ENCODE measurements at places on chromosomes 4 and X. TPM values are rescaled to one million over a fixed set of nuclear protein-coding genes. Genes with fewer than 3 reads are reported as not detected.

- no peak overlapping the region for H3K27ac ChIP-seq
- H3K4me3 ChIP-seq, result no peak overlapping the region
- H3K4me1 ChIP-seq, result no peaks in the 10 kb centered on the region
Observed at GRCh38 chrX:121360280-121360679, 312.9 kb downstream of the GLUD2 start.

GRCh38 chrX:7242613-7243012, 94.7 kb upstream of the PUDP start:
- no peak for DNase-seq
- no peaks in the 10 kb centered on the region for H3K36me3 ChIP-seq
- H3K4me1 ChIP-seq, result no peaks in the 10 kb centered on the region
- H3K4me3 ChIP-seq, result no peak overlapping the region
- H3K27me3 ChIP-seq, result no peaks in the 10 kb centered on the region

GRCh38 chr4:177251237-177251636, 58.4 kb upstream of the NEIL3 start:
- no peak overlapping the region for H3K4me3 ChIP-seq
- H3K4me1 ChIP-seq, result no peaks in the 10 kb centered on the region
- H3K36me3 ChIP-seq, result no peaks in the 10 kb centered on the region

- peaks cover 11% of the 10 kb centered on the region for H3K4me1 ChIP-seq
- H3K27me3 ChIP-seq, result no peaks in the 10 kb centered on the region
- peak; percentile 28 for DNase-seq
- no peak overlapping the region for H3K4me3 ChIP-seq
Observed at GRCh38 chr4:101835121-101835904, 44.8 kb downstream of the BANK1 start.

DNA sequence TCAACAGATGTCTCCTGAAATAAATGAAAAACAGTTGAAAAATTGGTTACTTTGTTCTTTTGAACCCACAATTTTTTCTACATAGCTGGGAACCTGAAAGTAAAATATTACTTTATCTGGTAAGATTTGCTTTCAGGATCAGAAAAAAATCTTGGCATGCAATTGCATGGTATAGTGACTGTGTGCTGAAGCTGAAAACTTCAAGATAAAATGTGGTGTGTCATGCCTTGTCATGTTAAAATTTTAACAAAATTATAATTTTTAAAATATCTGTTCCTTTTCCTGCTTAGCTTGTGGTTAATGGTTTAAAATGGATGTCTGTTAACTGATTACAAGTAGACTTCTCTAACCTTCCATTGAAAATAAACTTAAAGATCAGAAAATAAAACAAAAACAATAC, 904.8 kb downstream of the PDHA2 start:
- no peaks in the 10 kb centered on the region for H3K4me1 ChIP-seq
- no peak overlapping the region for H3K4me3 ChIP-seq
- H3K27me3 ChIP-seq, result no peaks in the 10 kb centered on the region

DNA sequence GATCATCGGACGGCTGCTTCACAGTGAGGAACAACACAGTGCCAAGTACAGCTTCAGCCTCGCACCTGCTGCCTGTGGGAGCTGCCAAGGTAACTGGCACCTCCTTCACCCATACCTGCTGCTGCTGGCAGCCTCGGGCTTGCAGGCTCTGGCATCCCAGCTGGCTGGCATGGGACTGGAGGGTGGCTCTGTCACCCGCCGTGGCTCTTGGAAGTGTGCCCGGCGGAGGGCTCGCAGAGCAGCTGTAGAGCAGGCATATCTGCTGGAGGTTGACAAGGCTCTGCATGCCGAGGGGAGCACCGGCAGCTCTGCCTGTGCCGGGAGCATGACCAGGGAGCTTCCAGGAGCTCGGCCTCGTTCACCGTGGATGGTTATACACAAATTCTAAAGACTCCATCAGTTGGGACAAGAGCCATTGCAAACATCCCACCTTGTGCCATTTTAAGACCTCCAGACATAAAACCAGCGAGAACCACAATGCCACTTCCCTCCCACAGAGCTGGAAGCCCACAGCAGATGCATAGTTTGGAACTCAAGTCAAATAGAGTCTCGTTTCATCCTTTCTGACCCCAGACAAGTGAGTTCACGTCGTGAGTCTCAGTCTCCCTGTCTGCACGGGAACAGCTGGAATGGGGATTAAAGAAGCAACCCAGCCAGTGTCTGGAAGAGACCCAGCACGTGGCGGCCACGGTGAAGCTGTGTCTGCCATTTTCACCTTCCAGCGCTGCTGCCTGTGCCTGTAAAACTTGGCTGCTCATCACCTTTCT, 84.3 kb upstream of the PSAPL1 start:
- H3K36me3 ChIP-seq, result no peaks in the 10 kb centered on the region
- H3K4me1 ChIP-seq, result peaks cover 43% of the 10 kb centered on the region
- H3K27me3 ChIP-seq, result no peaks in the 10 kb centered on the region
- no peak overlapping the region for H3K4me3 ChIP-seq
- no peak for DNase-seq
- H3K27ac ChIP-seq, result no peak overlapping the region

The CFP gene
- total RNA-seq, result 15.6 TPM

- H3K36me3 ChIP-seq, result no peaks in the 10 kb centered on the region
- H3K27ac ChIP-seq, result peak overlapping the region; percentile 91
- H3K4me1 ChIP-seq, result peaks cover 14% of the 10 kb centered on the region
- H3K27me3 ChIP-seq, result no peaks in the 10 kb centered on the region
- peak; percentile 41 for DNase-seq
Observed at GRCh38 chrX:41009850-41010846, 75.1 kb upstream of the USP9X start.

The ARR3 gene
- not detected for total RNA-seq

DNA sequence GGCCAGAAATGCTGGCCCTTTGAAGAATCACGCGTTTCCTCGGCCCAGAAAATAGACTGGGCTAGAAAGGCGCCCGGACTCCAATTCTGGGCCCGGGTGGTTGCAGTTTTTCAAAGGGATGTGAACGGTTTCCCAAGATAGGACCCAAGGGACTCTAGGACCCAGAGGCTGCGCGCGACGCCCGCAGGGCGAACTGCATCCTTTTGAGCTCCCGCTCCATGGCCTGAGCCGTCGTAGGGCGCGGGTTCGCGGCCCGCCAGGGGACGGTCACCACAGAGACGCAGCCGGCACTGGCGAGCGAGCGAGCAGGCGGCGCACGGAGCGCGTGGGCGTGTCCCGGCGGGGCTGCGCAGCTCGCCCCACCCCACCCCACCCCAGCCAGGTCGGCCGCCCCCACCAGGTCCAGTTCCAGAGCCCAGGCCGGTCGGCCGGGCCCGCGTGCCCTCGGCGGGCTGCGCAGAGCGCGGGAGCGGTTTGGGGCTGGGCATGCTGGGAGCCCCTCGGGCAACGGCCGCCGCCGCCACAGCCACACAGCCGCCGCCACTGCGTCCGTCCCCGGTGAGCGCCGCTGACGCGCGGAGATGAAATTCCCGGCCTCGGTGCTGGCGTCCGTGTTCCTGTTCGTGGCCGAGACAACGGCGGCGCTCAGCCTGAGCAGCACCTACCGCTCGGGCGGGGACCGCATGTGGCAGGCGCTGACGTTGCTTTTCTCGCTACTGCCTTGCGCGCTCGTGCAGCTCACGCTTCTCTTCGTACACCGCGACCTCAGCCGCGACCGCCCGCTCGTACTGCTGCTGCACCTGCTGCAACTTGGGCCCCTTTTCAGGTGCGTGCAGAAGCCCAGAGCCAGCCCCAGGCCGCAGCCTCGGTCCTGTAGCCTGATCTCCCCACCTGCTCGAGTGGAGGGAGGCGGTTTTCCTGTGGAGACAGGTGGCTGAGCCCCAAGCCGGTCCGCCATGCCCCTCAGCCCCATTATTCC, at the start of gene XK:
Gene XK (plus strand): TSS at position 411 of the 979 bp plus-strand sequence. CDS start 171 bp downstream, at position 582.
- peak within 1 kb of the TSS; percentile 42 for H3K4me3 ChIP-seq
- no peak for DNase-seq
- no peaks in the 10 kb centered on the region for H3K27me3 ChIP-seq
- H3K27ac ChIP-seq, result no peak within 1 kb of the TSS
- H3K4me1 ChIP-seq, result no peaks in the 10 kb centered on the region

The RADX gene
- total RNA-seq, result 3.5 TPM

The TMEM154 gene
- 0.44 TPM for total RNA-seq

DNA sequence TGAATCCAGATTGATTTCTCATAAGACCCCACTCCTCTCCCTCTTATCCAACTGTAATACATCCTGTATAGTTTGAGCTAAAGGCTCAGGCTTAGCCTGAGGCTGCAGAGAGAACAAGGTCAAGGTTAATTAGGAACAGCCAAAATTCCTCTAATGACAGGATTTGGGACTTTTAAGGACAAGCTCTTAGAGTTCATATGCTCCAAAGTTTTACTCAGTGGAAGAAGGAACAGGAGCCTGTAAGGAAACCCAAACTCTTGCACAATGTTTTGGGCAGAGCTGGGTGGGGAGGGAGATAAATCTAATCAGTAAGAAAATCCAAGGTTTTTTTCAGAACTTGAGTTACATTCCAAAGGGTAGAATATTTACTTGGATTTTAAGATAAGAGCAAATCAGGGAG, 238.8 kb downstream of the QDPR start:
- no peaks in the 10 kb centered on the region for H3K27me3 ChIP-seq
- no peak overlapping the region for H3K4me3 ChIP-seq

- peaks cover 33% of the 10 kb centered on the region for H3K36me3 ChIP-seq
- H3K27me3 ChIP-seq, result no peaks in the 10 kb centered on the region
- H3K4me3 ChIP-seq, result no peak overlapping the region
- H3K27ac ChIP-seq, result no peak overlapping the region
Observed at GRCh38 chr4:2942532-2943363, 20.5 kb downstream of the NOP14 start.

- no peak overlapping the region for H3K4me3 ChIP-seq
- DNase-seq, result no peak
- H3K4me1 ChIP-seq, result no peaks in the 10 kb centered on the region
- H3K27ac ChIP-seq, result no peak overlapping the region
Observed at GRCh38 chrX:31580726-31581125, 508.9 kb upstream of the FTHL17 start.

The NXF2 gene
- not detected for total RNA-seq

The PLS3 gene
- 85.9 TPM for total RNA-seq

The KLHL34 gene
- not detected for total RNA-seq

- no peak overlapping the region for H3K4me3 ChIP-seq
- no peaks in the 10 kb centered on the region for H3K4me1 ChIP-seq
- no peak overlapping the region for H3K27ac ChIP-seq
- H3K27me3 ChIP-seq, result peaks cover 16% of the 10 kb centered on the region
Observed at GRCh38 chrX:50617183-50617582, 146.6 kb upstream of the DGKK start.

- no peaks in the 10 kb centered on the region for H3K36me3 ChIP-seq
- H3K27me3 ChIP-seq, result no peaks in the 10 kb centered on the region
- H3K4me3 ChIP-seq, result no peak overlapping the region
- H3K4me1 ChIP-seq, result no peaks in the 10 kb centered on the region
- no peak overlapping the region for H3K27ac ChIP-seq
- DNase-seq, result peak; percentile 3
Observed at GRCh38 chr4:8710416-8710815, 117.9 kb downstream of the CPZ start.

DNA sequence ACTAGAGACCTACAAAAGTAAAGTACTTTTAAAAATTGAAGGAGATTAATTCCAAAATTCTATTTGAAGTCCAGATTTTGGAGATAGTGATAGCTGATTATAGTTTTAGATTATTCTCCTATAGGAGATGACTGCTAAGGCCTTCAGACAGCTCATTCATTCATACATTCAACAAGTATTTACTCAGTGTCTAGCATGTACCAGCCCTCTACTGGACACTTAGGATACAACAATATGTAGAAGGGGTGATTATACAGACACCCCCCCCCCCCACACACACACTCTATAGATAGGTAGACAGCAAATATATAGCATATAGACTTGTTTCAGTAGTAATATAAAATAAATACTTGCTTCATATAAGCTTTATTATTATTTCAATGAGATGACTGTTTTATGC, 60.4 kb upstream of the TAF9B start:
- no peak overlapping the region for H3K27ac ChIP-seq
- no peaks in the 10 kb centered on the region for H3K36me3 ChIP-seq
- no peaks in the 10 kb centered on the region for H3K4me1 ChIP-seq

DNA sequence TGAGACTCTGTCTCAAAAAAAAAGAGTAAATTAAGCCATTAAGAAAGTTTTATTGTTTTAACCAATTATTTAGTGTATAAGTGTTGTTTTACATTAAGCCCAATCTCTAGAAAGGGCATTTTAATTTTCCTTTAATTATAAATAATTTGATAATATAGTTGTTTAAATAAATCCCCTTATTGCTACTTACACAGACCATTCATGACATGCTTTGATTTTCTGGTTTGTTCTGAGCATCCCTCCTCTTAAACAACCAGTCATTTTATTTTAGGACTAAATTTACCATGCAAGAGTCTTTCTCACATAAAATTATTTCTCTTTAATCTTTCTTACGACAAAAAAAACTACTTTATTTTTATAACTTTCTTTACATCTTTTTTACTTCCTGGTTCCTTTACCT, 23.5 kb upstream of the PAGE5 start:
- DNase-seq, result no peak
- no peaks in the 10 kb centered on the region for H3K27me3 ChIP-seq
- H3K4me1 ChIP-seq, result no peaks in the 10 kb centered on the region
- H3K36me3 ChIP-seq, result no peaks in the 10 kb centered on the region
- H3K4me3 ChIP-seq, result no peak overlapping the region
- no peak overlapping the region for H3K27ac ChIP-seq

GRCh38 chr4:99817309-99817890, 773 bp downstream of the DAPP1 start:
- DNase-seq, result no peak
- no peaks in the 10 kb centered on the region for H3K27me3 ChIP-seq
- no peaks in the 10 kb centered on the region for H3K4me1 ChIP-seq
- peak overlapping the region; percentile 35 for H3K4me3 ChIP-seq
- H3K27ac ChIP-seq, result no peak overlapping the region
- H3K36me3 ChIP-seq, result no peaks in the 10 kb centered on the region

The FHIP1A gene
- total RNA-seq, result 9.8 TPM

The SMPX gene
- total RNA-seq, result not detected

The FHDC1 gene
- 2.2 TPM for total RNA-seq

DNA sequence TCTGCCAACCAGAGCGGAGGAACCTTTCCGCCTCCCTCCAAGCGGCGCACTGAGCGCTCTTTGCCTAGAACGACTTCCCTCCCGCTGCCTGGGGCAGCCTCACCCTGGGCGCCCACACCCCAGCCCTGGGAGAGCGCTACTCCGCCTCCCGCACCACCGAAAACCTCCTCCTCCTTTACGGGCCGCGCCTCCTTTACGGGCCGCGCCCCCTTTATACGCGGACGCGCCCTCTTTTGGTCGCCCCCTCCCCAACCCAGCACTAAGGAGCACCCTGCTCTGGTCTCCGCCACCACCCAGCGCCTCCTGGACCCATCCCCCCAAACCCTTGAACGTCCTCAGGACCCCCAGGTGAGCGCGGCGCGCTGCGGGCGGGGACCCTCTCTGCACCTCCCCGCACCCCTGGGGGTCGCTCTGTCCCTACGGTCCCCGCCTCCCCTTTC, 586 bp upstream of the NSG1 start:
- H3K4me3 ChIP-seq, result peak overlapping the region; percentile 40
- no peak overlapping the region for H3K27ac ChIP-seq
- DNase-seq, result no peak
- peaks cover 19% of the 10 kb centered on the region for H3K4me1 ChIP-seq
- no peaks in the 10 kb centered on the region for H3K36me3 ChIP-seq
- no peaks in the 10 kb centered on the region for H3K27me3 ChIP-seq

The HS3ST1 gene
- 0.21 TPM for total RNA-seq
